ENCODE measurements at places on chromosomes 12 and 14. TPM values are rescaled to one million over a fixed set of nuclear protein-coding genes. Genes with fewer than 3 reads are reported as not detected.

GRCh38 chr14:24435998-24436354, 6.2 kb downstream of the KHNYN start:
- H3K27ac ChIP-seq: peak overlapping the region; percentile 64
- peaks cover 36% of the 10 kb centered on the region for H3K4me1 ChIP-seq
- H3K4me3 ChIP-seq: no peak overlapping the region
- H3K27me3 ChIP-seq: no peaks in the 10 kb centered on the region
- H3K36me3 ChIP-seq: peaks cover 57% of the 10 kb centered on the region
- DNase-seq: no peak

DNA sequence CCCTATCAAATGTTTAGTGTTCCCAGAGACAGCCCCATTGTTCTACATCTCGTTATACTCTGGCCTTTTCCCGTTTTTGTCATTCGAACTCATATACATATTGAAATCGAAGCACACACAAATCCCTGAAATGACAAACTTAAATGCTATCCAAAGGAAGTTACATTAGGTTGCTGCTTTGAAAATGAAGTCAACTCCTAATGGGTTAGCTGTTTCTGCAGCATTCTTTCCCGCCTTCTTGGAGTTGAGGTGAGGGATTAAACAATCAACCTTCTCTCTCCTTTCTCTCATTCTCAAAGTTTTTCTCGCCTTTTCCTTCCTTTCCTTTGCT, 642 bp upstream of the PHC1 start:
- H3K4me1 ChIP-seq: peaks cover 5% of the 10 kb centered on the region
- H3K36me3 ChIP-seq: peaks cover under 1% of the 10 kb centered on the region
- H3K27me3 ChIP-seq: no peaks in the 10 kb centered on the region
- no peak for DNase-seq
- peak overlapping the region; percentile 86 for H3K4me3 ChIP-seq
- H3K27ac ChIP-seq: peak overlapping the region; percentile 98

- no peaks in the 10 kb centered on the region for H3K4me1 ChIP-seq
- H3K27ac ChIP-seq: no peak overlapping the region
- no peak overlapping the region for H3K4me3 ChIP-seq
- no peaks in the 10 kb centered on the region for H3K27me3 ChIP-seq
Observed at GRCh38 chr12:75155962-75156361, 53.7 kb downstream of the KCNC2 start.

GRCh38 chr12:69468237-69469026, 1.8 kb upstream of the FRS2 start:
- no peaks in the 10 kb centered on the region for H3K27me3 ChIP-seq
- H3K27ac ChIP-seq: no peak overlapping the region
- DNase-seq: no peak
- H3K4me1 ChIP-seq: peaks cover 4% of the 10 kb centered on the region
- H3K36me3 ChIP-seq: no peaks in the 10 kb centered on the region
- H3K4me3 ChIP-seq: no peak overlapping the region

GRCh38 chr12:103858953-103859601, 18.0 kb upstream of the NT5DC3 start:
- no peak for DNase-seq
- no peaks in the 10 kb centered on the region for H3K4me1 ChIP-seq
- H3K27ac ChIP-seq: no peak overlapping the region
- no peaks in the 10 kb centered on the region for H3K27me3 ChIP-seq
- no peaks in the 10 kb centered on the region for H3K36me3 ChIP-seq
- H3K4me3 ChIP-seq: no peak overlapping the region

DNA sequence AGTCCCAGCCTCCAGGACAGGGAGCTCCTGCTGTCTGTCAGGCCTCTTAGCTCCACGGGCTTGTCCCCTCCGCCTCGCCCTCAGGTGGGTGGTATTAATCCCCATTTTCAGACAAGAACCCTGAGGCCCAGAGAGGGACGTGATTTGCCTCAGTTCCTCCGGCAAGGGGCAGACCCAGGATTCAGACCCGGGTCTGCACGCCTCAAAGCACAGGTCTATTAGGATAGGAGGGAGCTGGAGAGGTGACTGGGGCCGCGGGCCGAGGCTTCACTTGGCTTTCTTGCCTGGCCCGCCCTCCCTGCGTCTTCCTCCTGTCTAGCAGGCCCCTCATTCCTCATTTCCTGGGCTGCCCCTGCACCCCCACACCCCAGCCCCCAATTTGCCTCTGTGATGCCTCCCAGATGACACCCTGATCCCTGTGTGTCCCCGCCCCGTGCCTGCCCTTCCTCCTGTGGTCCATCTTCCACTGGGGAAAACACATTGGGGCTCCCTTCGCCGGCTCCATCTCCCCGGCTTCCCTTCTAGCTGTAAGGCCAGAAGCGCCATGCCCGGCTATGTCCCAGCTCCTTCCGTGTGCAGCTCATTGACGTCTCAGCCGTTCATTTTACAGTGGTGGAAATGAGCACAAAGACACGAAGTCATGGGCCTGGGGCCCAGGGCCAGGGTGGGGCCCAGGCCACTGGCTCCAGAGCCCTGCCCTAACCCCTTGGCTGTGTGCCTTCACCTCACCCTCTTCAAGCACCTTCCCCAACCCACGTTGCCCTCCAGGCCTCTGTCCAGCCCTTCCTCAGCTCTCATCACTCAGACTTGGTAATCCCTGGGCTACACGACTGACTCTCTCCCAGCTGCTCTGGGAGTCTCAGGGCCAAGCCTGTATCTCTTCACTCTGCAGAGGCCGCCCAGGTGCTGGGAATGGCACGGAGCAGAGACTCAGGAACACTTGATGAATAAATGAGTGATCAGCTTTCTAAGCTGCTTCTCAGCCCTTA, 15.5 kb upstream of the CYP46A1 start:
- H3K27ac ChIP-seq: no peak overlapping the region
- H3K4me3 ChIP-seq: no peak overlapping the region
- peaks cover 25% of the 10 kb centered on the region for H3K36me3 ChIP-seq
- DNase-seq: no peak
- H3K27me3 ChIP-seq: no peaks in the 10 kb centered on the region

GRCh38 chr12:117020536-117021220, 78.5 kb downstream of the TESC start:
- no peak overlapping the region for H3K4me3 ChIP-seq
- H3K27ac ChIP-seq: no peak overlapping the region
- H3K27me3 ChIP-seq: no peaks in the 10 kb centered on the region

DNA sequence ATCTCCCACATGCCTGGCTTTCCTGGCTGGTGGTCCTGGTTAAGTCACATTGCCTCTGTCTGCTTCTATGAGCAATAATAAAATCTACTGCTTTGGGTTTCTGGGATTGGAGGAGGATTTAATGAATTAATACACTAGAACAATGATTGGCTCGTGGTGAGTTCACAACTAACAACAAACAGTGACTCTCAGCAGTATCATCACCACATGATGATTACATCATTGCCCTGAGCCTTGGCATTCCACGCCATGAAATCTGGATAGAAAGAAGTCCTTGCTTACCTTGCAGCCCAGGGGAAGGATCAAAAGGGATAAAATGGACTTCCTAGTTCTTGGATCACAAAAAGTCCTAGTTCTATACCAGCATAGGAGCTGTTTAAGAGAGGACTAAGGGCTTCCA, 1069.0 kb downstream of the VRK1 start:
- no peaks in the 10 kb centered on the region for H3K36me3 ChIP-seq
- H3K4me1 ChIP-seq: no peaks in the 10 kb centered on the region
- no peaks in the 10 kb centered on the region for H3K27me3 ChIP-seq
- no peak for DNase-seq
- no peak overlapping the region for H3K27ac ChIP-seq

GRCh38 chr12:41474001-41474400, 285.9 kb downstream of the PDZRN4 start:
- H3K27ac ChIP-seq: no peak overlapping the region
- H3K36me3 ChIP-seq: no peaks in the 10 kb centered on the region
- no peaks in the 10 kb centered on the region for H3K4me1 ChIP-seq
- no peaks in the 10 kb centered on the region for H3K27me3 ChIP-seq

DNA sequence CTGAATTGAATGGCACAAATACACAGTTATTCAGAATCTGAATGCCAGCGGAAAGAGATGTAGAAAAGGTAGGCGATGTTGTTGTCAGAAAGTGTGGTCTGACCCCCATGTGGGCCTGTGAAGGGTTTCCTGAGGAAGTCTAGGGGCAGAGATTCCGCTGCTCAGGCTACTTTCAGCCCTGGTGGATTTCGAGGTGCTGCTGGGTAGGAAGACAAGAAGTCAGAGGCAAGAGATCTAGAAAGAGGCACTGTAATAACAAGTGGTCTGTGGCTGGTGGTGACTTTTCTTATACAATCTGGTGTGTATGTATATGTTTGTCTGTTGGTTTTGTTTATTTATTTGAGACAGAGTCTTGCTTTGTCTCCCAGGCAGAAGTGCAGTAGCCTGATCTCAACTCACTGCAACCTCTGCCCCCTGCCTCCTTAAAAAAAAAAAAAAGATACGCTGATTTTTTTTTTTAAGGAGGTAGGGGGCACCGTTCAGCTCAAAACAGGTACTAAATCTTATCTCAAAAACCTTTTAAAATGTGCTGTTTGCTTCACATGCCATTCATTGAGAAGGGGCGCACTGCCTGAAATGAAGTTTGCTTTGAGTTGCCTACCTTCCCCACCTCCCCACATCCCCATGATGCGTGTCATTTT, 27.1 kb upstream of the MANSC4 start:
- no peak overlapping the region for H3K4me3 ChIP-seq
- DNase-seq: no peak
- H3K27ac ChIP-seq: no peak overlapping the region
- H3K4me1 ChIP-seq: no peaks in the 10 kb centered on the region

- peak overlapping the region; percentile 93 for H3K27ac ChIP-seq
- no peaks in the 10 kb centered on the region for H3K27me3 ChIP-seq
- peaks cover 80% of the 10 kb centered on the region for H3K36me3 ChIP-seq
- peaks cover 42% of the 10 kb centered on the region for H3K4me1 ChIP-seq
Observed at GRCh38 chr12:6936636-6937480, 6.8 kb upstream of the RNU7-1 start.

DNA sequence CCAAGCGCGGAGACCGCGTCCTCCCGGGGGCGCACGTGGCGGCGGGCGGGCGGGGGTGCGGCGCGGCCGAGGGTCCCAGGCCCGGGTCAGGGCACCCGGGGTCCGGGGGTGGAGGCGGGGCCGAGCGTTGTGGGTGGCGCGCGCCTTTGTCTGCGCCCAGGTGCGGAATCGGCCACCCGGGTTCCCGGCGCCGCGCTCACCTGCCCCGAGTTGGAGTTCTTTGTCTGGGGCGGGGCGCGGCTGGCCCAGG, 50.1 kb downstream of the LRCOL1 start:
- H3K4me1 ChIP-seq: peaks cover 28% of the 10 kb centered on the region
- no peak for DNase-seq
- peak overlapping the region; percentile 35 for H3K4me3 ChIP-seq
- no peaks in the 10 kb centered on the region for H3K27me3 ChIP-seq
- no peak overlapping the region for H3K27ac ChIP-seq
- peaks cover 56% of the 10 kb centered on the region for H3K36me3 ChIP-seq

DNA sequence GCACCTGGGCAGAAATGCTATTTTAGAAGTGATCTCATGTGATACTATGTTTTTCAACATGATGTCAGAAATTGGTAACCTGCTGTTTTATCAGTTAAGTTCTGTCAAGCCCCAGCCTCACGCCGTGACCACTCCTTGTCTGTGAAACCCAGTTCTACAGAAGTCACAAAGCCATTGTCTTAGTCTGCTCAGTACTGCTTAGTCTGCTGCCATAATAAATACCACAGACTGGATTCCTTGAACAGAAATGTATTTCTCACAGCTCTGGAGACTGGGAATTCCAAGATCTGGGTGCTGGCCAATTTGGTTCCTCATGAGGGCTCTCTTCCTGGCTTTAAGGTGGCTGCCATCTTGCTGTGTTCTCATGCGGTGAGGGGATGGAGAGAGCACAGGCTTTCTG, 176.9 kb downstream of the PRKCH start:
- no peaks in the 10 kb centered on the region for H3K4me1 ChIP-seq
- no peak overlapping the region for H3K27ac ChIP-seq
- no peak for DNase-seq
- no peak overlapping the region for H3K4me3 ChIP-seq
- H3K36me3 ChIP-seq: no peaks in the 10 kb centered on the region
- no peaks in the 10 kb centered on the region for H3K27me3 ChIP-seq

- no peak overlapping the region for H3K27ac ChIP-seq
- no peak for DNase-seq
- H3K4me3 ChIP-seq: no peak overlapping the region
- H3K27me3 ChIP-seq: peaks cover 19% of the 10 kb centered on the region
- peaks cover 28% of the 10 kb centered on the region for H3K4me1 ChIP-seq
Observed at GRCh38 chr14:103108749-103109207, 14.3 kb downstream of the EXOC3L4 start.

DNA sequence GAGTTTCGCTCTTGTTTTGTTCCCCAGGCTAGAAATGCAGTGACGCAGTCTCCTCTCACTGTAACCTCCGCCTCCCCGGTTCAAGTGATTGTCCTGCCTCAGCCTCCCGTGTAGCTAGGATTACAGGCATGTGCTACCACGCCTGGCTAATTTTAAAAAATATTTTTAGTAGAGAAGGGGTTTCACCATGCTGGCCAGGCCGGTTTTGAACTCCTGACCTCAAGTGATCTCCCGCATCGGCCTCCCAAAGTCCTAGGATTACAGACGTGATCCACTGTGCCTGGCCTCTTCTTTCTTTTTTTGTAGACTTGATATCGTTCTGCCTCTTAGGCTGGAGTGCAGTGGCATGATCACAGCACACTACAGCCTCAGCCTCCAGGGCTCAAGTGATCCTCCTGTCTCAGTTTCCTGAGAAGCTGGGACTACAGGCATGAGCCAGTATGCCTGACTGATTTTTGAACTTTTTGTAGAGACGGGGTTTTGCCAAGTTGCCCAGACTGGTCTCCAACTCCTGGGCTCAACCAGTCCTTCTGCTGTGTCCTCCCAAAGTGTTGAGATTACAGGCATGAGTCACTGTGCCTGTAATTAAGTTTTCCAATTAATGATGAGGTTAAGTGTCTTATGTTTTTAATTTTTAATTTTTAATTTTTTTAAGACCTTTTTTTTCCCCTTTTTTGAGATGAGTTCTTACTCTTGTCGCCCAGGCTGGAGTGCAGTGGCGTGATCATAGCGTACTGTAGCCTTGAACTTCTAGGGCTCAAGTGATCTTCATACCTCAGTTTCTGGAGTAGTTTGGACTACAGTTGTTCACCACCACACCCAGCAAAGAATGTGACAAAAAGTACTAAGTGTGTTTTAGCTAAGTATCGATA, 10.2 kb downstream of the RCOR1 start:
- no peak overlapping the region for H3K4me3 ChIP-seq
- DNase-seq: no peak
- no peaks in the 10 kb centered on the region for H3K27me3 ChIP-seq

GRCh38 chr12:132872975-132873421, 14.4 kb downstream of the CHFR start:
- no peak overlapping the region for H3K4me3 ChIP-seq
- peaks cover 79% of the 10 kb centered on the region for H3K36me3 ChIP-seq
- H3K27me3 ChIP-seq: no peaks in the 10 kb centered on the region
- H3K27ac ChIP-seq: no peak overlapping the region
- no peak for DNase-seq

- no peak overlapping the region for H3K27ac ChIP-seq
- no peak overlapping the region for H3K4me3 ChIP-seq
- no peak for DNase-seq
- H3K36me3 ChIP-seq: no peaks in the 10 kb centered on the region
Observed at GRCh38 chr12:31506515-31507306, 84.2 kb downstream of the DENND5B start.

CLEC1B gene
- 0.69 TPM for total RNA-seq

SSTR1 gene
- 18.1 TPM for total RNA-seq

NAP1L1 gene
- total RNA-seq: 293 TPM

PTPRR gene
- 6.2 TPM for total RNA-seq

A2M gene
- total RNA-seq: 175 TPM

PRH2 gene
- 0.88 TPM for total RNA-seq

TMEM30B gene
- 7.6 TPM for total RNA-seq

GLI1 gene
- 5.4 TPM for total RNA-seq

BRMS1L gene
- total RNA-seq: 22.5 TPM

RFLNA gene
- total RNA-seq: 12.7 TPM

CACNA1C gene
- 14.8 TPM for total RNA-seq
